ENCODE measurements at places on chromosomes 13 and 19.

DNA sequence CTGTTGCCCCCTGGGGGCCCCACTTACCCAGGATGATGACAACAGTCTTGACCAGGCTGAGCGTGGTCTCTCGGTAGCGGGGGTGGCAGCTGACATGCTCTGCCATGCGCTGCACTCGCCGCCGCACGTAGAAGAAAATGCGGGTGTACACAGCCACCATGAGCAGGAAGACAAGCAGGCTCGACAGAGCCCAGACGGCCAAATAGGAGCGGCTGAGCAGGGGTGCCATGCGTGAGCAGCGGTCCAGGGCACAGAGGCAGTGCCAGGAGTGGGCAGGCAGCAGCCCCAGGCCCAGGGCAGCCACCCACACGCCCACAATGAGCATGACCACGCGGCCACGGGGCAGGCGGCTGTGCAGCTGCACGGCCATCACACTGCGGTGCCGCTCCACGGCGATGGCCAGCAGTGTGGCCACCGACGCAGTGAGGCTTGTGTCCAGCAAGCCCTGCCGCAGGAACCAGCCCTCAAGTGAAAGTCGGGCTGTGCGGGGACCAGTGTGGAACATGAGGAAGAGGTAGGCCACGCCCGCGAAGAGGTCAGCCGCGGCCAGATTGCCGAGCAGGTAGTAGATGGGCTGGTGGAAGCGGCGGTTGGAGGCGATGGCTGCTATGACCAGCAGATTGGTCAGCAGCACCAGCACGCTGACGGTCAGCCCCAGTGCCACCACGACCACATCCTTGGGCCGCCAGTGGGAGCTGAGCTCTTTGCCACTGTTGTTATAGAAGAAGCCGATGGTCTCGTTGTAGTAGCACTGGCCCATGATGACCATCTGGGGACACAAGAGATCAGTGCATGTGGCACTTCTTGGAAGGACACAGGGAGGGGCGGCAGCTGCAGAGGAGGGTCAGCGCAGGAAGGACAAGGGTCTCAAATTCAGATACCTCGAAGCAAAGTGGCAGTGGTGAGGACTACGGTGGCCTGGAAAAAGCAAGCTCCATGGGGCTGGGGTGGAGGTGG, 1.2 kb downstream of the LPAR2 start:
- DNase-seq = no peak

GRCh38 chr13:29859971-29860370, 9.6 kb upstream of the UBL3 start:
- DNase-seq = no peak

GRCh38 chr13:110759710-110760109, 46.2 kb downstream of the ING1 start:
- no peak for DNase-seq

DNA sequence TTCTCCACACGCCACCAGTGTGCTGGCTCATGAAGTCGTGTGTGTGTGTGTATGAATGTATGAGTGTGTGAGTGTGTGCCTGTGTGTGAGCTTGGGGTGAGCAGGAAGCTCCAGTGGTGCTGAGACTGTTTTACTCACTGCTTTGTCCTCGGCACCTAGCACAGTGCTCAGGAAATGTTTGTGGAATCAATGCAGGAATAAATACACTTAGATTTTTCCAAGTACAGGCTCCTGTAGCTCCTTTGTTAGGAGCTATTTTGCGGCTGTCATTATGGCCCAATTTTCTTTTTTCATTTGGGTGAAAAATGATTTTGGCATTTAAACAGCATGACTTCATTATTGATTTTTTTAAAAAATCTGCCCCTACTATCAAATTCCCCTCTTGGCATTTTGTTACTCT, 193.5 kb upstream of the KL start:
- no peak for DNase-seq

GRCh38 chr13:43546816-43547215, 240.0 kb downstream of the ENOX1 start:
- no peak for DNase-seq

DNA sequence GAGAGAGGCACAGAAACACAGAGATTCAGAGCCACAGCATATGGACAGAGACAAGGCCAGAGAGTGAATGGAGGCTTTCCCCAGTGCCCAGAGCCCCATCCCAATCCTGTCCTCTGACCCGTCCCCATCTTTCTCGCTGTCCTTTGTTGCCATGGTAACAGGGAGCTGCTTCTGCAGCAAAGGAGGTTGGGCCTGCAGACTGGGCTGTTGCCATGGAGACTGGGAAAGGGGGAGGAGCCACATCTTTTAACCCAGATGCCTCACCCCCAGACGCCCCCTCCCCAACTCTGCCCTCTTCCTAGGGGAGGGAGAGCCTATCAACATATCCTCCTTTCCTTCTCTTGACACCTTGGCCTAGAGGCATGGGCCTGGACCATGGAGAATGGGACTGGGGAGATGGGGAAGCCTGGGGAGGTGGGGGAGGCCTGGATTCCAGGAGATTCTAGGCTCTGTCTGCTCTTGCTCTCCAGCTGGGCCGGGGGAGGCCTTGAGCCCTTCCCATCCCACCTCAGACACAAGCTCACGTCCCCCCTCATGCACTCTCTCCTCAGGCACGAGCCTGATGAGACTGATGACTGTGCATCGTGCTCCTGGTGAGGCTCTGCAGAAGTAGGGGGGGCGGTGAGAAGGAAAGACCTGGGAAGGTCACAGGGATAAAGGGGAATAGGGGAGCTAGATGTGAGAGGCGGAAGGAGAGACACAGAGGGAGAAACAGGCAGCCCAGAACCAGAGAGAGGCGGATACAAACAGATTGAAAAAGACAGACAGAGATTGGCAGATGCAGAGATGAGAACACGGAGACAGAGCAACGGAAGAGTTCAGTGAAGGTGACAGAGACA, 2.1 kb upstream of the ATP1A3 start:
- peak; percentile 23 for DNase-seq

DNA sequence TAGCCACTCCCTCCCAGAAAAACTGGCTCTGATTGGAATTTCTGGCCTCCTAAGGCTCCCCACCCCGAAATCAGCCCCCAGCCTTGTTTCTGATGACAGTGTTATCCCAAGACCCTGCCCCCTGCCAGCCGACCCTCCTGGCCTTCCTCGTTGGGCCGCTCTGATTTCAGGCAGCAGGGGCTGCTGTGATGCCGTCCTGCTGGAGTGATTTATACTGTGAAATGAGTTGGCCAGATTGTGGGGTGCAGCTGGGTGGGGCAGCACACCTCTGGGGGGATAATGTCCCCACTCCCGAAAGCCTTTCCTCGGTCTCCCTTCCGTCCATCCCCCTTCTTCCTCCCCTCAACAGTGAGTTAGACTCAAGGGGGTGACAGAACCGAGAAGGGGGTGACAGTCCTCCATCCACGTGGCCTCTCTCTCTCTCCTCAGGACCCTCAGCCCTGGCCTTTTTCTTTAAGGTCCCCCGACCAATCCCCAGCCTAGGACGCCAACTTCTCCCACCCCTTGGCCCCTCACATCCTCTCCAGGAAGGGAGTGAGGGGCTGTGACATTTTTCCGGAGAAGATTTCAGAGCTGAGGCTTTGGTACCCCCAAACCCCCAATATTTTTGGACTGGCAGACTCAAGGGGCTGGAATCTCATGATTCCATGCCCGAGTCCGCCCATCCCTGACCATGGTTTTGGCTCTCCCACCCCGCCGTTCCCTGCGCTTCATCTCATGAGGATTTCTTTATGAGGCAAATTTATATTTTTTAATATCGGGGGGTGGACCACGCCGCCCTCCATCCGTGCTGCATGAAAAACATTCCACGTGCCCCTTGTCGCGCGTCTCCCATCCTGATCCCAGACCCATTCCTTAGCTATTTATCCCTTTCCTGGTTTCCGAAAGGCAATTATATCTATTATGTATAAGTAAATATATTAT, 6.1 kb downstream of the FOSB start:
- no peak for DNase-seq

- no peak for DNase-seq
These were observed 222.8 kb downstream of the PCDH20 start for GRCh38 chr13:61192826-61193225.

- DNase-seq = peak; percentile 7
These were observed 61.4 kb downstream of the CCNE1 start for GRCh38 chr19:29873024-29873800.

DNA sequence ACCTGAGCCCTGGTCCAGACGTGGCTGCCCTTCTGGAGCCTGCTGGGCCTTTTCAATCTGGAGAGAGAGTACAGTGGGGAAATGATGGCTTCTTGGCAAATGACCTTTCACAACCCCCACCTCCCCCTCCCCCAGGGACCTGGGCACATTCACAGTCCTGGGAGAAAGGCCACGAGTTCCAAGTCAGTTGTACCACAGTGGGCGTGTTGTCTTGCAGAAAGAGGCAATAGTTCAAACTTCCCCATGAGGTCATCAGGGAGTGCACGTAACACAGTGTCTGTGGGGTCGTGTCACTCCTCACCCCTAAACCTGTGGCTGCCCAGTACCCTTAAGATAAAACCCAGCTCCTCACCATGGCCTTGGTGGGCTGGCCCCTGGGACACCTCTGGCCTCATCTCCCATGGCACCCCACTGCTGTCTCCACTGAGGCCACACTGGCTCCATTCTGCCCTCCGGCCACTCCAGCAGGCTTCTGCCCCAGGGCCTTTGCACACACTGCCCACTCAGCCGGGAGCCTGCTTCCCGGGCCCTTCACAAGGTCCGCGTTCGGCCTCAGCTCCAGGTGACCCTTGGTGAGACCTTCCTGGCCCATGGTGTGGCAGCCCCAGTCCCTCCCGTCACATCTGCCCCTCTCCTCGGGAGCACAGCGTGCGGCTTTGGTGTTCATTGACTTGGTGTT, 13.3 kb downstream of the PLIN4 start:
- no peak for DNase-seq

DNA sequence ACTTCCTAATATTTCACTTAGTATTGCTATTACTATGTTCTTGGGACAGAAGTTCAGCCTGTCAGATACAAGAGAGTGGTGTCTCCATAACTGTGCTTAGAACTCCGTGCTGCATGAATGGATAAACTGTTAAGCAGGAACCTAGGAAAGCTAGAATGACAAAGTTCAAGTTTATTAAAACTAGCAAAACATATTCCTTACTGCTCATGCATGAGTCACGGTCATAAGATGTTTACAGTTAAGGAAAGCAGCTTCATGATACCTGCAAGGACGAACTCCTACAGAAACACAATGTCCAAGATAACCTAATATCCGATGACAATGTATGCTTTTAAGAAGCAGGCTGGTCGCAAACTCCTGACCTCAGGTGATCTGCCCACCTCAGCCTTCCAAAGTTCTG, 6.0 kb upstream of the ZNF765 start:
- DNase-seq = no peak

DNA sequence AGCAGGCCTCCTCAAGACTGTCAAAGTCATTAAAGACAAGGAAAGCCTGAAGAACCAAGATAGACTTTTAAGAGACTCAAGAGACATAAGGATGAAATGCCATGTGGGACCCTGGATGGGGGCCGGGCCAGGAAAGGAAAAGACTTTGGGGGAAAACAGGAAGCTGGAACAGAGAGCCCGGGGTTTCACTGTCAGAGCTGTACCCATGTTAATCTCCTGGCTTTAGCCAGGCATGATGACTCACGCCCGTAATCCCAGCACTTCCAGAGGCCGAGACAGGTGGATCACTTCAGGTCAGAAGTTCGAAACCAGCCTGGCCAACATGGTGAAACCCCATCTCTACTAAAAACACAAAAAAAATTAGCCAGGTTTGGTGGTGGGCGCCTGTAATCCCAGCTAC, 5.6 kb upstream of the KLF16 start:
- no peak for DNase-seq

DNA sequence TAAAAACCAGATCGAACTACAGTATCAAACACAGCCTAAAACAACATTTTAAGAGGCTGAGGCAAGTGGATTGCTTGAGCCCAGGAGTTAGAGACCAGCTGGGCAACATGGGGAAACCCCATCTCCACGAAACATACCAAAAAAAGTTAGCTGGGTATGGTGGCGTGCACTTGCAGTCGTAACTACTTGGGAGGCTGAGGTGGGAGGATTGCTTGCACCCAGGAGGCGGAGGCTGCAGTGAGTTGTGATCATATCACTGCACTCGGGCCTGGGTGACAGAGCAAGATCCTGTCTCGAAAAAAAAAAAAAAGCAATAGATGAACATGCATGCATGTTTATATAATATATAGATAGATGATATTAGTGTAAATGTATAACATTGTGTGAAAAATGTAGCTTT, 5.2 kb upstream of the MRPS31 start:
- no peak for DNase-seq

DNA sequence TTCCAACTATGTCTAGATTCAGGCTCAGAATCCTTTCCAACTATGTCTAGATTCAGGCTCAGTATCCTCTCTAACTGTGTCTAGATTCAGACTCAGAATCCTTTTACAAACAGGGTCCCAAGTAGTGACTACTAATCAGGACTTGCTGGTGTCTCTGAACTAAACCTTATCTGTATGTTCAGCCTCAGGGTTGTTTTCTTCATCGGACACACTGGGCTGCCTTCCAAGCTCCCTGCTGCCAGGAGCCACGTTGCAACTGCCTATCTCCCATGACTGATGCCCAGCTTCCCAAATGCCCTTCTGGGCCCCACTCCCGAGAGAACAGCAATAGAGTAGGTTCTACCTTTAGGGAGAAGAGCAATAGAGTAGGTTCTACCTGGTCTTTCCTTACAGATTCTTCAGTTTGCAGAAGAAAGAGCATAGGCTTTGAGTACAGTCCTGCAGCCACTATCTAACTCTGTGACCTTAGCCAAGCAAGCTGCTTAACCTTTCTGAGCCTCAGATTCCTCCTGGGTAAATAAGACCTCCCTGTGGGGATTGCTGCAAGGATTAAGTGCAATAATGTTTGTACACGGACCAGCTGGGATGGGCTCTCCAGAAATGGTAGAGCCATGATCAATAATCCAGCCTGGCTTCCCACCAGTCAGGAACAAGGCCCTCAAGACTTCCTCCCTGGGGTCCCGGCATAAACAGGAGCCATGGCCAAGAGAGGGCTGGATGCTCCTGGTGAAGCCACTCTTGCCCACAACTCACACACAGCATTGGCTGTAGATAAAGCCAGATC, 61.5 kb downstream of the ZIC5 start:
- no peak for DNase-seq

DNA sequence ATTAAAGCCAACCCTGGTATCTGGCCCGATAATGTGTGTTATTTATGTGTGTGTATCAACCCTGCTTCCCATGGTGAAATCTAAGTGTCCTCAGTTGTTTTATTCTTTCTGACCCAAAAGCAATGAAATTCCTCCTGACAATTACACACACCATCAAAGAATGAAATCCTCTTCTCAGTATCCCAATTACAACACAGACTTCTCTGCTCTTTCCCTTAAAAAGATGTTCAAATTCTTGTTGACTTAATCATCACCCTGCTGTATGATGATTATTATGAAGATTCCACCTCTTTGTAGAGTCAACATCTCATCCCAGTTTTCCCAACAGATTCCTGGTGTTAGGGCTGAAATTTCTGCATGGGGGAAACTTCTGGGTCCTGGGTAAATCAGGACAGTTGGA, 8.9 kb upstream of the TRPC4 start:
- no peak for DNase-seq

- no peak for DNase-seq
These were observed 26.3 kb downstream of the TMEM255B start for GRCh38 chr13:113785051-113786010.

Data from NCI-H748 treated with DMSO at 0.1 percent for 48 hours (cell line).